Sciatic nerve (tissue), 2 donors: ENCODE measurements at places on chromosomes 6 and 20.
A peak's percentile ranks its signal among the peaks of the same experiment; 100 is the strongest.

- no peak for DNase-seq
Observed at GRCh38 chr6:73893696-73894095, 197.7 kb downstream of the CD109 start.

GRCh38 chr6:72626126-72626525 is 4.3 kb downstream of the KCNQ5 start:
- DNase-seq: no peak

- no peak for DNase-seq
Observed at GRCh38 chr6:33198159-33198852, 2.2 kb downstream of the RXRB start.

DNA sequence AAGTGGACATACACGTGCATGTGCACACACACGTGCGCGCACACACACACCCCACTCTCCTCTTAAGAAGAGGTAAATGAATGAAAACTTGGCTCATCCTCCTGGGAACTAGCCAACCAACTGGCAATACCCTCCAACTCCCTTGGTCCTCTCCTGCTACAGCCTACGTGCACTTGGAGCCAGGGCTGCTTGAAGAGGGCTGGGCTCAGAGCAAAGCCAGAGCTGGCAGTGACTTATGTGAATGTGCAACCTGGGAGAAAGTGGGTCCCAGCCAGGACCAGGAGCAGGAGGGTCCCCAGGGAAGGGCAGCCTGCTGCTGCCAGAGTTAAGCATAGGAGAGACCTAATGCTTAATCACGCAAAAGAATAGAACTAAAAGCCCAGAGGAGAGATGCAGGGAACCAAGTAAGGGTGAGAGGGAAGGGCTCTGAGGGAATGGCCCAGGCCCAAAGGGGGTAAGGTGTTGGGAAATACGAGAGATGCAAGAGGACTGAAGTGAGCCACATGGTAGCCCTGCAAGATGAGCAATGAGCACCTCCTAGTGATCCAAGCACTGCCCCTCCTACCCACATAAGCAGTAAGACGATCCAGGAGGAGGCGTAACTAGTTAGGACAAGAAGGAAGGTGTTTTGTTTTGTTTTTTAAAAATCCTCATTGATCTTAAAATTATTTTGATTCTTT is 24.7 kb downstream of the TRAF3IP2 start:
- DNase-seq: no peak

DNA sequence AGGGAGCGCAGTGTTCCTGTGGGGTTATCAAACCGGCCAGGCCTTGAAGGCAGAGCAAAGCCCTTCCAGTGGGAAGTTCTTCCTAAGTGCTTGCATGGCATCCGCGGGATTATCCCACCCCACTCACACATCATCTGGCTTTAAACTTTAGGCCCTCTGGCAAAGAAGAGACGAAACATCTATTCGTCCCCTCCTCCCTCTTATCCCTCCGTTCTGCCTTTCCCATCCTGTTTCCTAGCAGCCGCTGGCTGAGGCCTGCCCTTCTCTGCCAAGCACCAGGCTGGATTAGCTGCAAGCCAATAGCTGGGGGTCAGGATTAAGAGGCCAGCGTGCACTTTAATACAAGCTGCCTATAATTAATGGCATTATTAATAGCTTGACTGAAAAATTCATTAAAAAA is 621.0 kb downstream of the PKHD1 start:
- DNase-seq: no peak

DNA sequence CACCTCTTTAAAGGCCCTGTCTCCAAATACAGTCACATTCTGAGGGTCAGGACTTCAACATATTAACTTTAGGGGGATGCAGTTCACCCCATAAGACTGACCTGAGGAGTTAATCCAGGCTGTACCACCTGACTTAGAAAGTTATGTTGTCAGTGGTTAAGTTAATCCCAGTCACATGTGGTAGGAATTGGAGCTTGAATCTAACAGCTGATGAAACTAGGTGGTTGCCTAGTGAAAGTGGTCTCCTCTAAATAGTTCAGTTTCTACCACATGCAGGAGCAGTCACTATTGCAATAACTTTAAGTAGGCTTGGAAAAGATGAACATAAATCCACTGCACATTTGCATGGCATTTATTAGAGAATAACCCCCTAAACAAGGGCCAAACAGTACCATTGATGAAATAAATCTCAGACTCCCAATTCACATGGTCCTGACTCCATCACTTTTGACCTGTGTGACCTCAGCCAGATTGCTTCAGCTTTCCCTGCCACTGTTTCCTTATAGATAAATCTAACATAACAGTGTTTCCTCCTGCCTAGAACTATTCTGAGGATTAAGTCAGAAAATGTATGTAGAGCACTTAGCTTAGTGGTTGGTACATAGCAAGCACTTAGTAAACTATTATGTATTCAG is 20.1 kb downstream of the SAMD5 start:
- no peak for DNase-seq

GRCh38 chr6:40755046-40755681 is 168.0 kb upstream of the LRFN2 start:
- DNase-seq: no peak

GRCh38 chr20:53602661-53603060 is 9.0 kb upstream of the ZNF217 start:
- DNase-seq: no peak

DNA sequence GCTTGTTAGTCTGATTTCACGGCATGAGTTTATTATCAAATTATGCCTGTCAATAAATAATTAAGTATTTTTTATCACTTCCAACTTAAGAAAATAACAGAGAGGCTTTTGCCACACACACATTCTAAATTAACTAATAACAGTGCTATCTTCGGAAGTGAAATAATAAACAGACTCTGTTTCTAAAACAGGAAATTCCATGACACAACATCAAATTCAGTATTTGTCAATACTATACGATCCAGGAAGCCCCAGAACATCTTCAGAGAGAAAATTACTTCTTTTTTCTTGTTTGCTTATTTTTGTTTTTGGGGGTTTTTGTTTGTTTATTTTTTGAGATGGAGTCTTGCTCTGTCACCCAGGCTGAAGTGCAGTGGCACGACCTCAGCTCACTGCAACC is 150.7 kb upstream of the PRDM1 start:
- DNase-seq: no peak

- no peak for DNase-seq
Observed at GRCh38 chr6:101395345-101395744, 1.8 kb downstream of the GRIK2 start.

DNA sequence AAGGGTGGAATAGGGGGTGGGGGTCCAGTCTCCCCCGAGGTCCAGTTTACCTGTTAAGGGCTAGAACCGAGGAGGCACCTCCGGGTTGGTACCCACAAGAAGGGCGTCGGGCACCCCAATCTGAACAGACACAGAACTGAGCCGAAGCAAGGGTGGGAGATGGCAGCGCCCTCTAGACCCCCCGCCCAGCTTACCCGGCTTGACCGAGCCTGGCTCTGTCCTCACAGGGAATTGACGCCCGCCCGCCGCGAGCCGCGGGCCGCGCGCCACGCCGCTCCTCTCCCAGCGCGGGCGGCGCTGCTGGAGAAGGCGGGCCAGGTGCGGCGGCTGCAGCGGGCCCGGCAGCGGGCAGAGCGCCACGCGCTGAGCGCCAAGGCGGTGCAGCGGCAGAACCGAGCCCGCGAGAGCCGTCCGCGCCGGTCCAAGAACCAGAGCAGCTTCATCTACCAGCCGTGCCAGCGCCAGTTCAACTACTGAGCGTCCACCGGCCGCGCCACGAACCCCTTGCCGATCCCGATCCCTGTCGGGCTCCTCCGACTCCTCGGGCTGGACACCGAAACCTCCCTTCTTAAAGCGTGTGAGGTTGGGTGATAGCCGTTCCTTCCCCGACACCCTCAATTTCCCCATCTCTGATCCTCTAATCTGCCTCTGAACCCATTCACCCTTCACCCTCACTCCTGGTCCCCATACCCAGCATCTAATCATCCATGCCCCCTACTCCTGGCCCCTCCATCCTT is 5.9 kb downstream of the TP53INP2 start:
- peak; percentile 70 for DNase-seq

DNA sequence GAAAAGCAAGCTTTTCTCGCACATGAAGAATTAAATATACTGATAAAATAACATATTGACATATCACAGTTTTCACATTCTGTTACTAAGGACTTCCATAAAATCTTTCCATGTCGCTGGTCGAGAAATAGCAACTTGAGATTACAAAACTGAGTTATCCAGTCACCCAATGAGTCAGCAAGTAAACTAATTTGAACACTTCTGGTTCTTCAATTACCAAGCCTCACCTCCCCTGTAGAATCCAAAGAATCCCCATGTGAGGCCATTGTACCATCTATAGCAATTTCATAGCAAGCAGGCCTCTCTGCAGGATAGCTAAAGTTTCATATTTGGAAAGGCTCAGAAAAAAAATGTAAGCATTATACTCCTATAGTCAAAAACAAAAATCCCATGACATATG is 87.3 kb downstream of the PKHD1 start:
- DNase-seq: no peak

DNA sequence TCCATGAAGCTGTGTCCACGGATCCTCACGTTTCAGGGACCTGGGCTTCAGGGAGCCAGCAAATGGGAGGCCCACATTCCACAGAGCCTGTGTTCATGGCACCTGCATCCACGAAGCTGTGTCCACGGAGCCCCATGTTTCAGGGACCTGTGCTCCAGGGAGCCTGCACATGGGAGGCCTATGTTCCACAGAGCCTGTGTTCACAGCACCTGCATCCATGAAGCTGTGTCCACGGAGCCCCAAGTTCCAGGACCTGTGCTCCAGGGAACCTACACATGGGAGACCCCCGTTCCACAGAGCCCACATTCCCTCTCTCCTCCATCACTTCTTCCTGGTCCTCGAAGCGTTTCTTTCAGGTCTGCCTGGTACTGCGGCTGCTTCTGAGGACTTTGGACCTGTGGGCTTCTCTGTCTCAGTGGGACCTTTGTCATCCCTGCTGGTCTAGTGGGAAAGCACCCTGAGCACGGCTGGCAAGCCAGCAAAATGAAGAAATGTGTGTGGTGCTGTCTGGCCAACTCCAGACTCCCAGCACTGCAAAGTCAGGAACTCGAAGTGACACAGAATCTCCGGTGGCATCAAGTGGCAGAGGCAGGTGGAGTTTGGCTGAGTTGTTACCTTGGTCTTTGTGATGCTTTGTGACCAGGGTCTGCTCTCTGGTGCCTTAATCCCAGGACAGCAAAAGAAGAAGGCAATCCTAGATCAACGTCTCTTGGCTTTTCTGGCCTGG is 245.9 kb downstream of the DLL1 start:
- DNase-seq: peak; percentile 40

DNA sequence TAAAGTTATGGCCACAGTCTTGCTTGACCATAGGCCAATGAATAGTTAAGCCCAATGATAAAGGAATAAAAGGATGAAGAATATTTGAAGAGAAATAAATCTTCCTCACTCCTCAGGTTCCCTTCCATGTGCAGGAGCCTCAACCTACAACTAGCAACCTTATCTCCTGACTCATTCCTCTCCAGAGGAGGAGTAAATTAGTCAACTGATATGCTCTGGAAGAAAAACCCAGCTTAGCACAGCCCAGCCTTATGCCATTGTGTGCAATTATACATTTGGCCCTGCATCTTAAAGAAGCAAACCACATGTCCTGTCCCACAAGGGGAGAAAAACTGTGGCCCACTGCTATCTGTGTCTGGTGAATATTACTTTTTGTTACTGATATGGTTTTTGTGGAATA is 82.1 kb downstream of the PHIP start:
- no peak for DNase-seq

DNA sequence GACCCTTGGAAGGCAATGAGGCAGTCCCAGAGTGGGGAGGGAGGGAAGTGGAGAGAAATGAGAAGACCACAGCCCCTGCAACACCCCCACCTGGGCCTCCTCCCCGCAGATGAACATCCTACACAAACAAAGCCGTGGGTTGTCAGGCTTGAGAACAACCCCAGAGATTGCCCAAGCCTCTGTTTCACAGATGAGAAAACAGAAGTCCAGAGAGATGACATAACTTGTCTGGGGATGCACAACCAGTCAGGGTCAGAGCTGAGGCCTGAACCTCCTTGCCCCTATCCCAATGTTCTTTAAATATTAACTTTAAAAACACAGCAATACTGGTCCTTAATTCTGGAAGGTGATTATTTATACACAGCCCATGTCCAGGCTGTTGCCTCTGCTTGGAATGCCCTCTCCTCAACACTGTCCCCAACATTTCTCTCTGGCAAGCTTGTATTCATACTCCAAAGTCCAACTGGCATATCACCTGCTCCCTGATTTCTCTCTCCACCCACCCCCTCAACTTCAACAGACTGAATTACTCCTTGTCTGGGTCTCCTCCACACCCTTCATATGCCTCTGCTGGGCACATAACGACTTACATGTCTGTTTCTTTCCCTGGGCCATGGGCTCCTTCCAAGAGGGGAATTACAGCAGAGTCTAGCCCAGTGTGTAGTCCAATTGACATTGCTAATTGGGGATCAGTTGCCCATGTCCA is 135.5 kb upstream of the LRFN2 start:
- DNase-seq: no peak

DNA sequence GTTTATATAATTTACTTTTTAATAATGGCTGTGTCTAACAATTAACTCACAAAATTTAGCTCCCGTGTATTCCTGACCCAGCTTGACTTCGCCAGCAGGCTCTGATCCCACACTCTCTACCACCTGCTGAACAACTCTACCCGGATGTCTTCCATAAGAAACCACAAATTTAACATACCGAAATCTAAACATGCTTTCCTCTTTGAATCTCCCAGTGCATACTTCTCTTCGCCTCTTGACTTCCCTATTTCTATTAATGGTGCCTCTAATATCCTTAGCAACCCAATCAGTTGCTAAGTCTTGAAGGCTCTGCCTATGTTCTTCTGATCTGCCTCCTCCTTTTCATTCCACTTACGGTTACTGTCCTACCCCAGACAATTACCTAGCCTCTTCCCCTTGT is 4.6 kb upstream of the MYB start:
- no peak for DNase-seq

DNA sequence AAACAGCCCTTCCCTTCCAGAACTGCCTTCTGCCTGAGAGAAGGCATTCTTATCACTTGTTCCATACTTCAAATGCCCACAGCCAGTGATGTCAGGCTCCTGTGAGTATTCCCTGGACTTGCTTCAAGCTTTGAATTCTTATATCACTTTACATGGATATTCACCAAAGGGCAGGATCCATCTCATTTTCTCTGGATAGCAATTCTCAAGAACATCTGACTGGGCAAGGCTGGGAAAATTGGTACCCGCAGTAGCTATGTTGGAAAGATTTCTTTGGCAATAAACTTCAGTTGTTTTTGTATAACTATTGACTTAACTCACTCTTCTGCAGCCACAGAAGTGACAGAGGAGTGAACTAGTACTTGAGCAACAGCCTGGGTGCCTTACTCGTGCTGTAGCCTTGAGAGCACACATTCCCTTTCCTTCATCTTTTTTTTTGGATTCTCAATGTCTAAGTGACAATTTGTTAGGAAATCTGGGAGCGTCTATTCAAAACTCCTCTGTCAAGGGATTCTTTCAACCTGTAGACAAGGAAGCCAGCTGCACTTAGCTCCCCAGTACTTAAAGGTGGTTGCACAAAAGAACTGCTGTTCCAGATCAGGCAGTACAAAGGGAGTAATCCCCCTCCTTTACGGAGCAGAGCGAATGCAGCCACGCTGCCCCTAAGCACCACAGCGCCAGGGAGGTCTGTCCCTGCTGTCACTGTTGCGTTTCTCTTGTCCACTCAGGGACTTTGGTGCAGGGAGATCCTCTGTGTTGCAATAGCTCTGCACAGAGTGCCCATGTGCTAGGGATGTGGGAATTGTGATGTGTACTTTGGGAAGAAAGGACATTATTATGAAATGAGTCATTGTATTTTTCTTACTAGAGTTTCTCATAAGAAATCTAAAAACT is 69.6 kb downstream of the JAG1 start:
- peak; percentile 67 for DNase-seq
